ENCODE measurements at places on chromosomes 6 and 20.
A peak's percentile ranks its signal among the peaks of the same experiment; 100 is the strongest.

- no peak for DNase-seq
These were observed 31.3 kb upstream of the PDE10A start for GRCh38 chr6:165694296-165694695.

- DNase-seq = no peak
These were observed 65.5 kb downstream of the YTHDF1 start for GRCh38 chr20:63150391-63150898.

- DNase-seq = no peak
These were observed 273.9 kb downstream of the RFPL4B start for GRCh38 chr6:112620812-112621569.

- DNase-seq = peak; percentile 72
These were observed 8.2 kb upstream of the MTHFD1L start for GRCh38 chr6:150857062-150857944.

DNA sequence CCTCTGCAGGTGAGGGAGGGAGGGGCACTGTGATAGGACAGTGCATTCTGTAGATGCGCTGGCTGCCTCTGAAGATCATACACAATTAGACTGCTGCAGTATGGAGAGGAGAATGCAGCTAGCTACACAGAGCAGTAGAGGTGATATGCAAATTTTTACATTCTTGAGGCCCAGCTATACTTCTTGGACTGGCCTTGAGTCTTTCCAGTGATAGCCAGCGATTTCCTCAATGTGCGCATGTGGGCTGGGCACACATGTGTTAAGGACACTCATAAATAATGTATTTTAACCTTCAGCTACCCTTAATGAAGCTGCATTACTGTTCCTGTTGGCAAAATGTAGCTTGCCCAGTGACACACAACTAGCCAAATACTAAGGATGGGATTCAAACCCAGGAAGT lies 19.0 kb downstream of the TTPAL start:
- DNase-seq = no peak

GRCh38 chr6:47536816-47537401 lies 59.3 kb downstream of the CD2AP start:
- no peak for DNase-seq

- DNase-seq = no peak
These were observed 49.7 kb downstream of the PROKR2 start for GRCh38 chr20:5267092-5267491.

DNA sequence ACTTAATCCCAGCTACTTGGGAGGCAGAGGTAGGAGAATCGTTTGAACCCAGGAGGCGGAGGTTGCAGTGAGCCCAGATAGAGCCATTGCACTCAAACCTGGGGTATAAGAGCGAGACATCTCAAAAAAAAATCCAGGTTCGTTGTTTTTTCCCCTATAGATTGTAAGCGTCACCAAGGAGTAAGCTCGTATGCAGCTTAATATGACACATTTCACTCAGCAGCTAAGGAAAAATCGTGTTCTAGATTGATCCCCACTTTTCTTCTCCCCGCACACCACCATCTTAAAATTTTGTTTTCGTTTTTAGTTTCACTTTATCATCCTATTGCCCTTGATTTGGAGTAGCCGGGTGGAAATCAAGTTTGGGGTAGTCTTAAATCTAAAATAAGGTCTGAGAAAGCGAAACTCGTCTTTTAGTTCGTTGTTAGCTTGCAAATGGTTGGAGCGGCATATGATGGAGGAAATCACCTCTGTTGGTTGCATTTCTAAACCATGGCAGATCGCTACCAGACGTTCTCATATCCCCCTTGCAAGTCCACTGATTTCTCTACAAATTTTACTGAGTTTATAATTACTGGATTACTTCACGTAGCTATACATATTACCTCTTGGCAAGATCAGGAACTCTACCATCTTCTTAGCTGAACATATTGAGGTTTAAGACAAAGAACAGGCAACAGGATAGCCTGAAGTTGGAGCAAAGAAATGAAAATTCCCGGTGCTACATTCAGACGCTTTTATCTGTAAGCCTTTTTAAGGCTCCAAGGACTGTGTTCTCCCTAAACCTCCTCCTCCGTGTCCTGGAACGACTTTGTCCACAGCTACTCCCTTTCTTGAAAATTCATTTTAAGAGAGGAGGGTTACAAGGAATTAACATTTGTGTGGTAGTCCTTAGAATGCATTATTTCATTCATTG lies 91.1 kb upstream of the BTN3A2 start:
- DNase-seq = peak; percentile 38

DNA sequence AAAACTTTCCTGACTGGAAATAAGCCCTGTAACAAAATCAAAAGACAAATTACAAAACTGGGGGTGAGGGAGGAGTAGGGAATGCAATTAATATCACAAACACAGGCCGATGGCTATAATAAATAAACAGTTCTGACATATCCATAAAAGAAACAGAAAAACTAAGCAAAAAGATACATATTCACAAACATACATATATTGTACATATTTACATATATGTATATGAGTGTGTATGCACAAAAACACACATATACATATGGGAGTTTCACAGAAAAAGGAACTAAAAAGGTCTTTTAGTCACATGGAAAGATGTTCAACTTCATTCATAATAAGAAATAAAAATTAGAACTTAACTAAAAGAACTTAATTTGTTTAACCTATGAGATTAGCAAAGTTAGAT lies 292.7 kb downstream of the TFAP2A start:
- DNase-seq = no peak

DNA sequence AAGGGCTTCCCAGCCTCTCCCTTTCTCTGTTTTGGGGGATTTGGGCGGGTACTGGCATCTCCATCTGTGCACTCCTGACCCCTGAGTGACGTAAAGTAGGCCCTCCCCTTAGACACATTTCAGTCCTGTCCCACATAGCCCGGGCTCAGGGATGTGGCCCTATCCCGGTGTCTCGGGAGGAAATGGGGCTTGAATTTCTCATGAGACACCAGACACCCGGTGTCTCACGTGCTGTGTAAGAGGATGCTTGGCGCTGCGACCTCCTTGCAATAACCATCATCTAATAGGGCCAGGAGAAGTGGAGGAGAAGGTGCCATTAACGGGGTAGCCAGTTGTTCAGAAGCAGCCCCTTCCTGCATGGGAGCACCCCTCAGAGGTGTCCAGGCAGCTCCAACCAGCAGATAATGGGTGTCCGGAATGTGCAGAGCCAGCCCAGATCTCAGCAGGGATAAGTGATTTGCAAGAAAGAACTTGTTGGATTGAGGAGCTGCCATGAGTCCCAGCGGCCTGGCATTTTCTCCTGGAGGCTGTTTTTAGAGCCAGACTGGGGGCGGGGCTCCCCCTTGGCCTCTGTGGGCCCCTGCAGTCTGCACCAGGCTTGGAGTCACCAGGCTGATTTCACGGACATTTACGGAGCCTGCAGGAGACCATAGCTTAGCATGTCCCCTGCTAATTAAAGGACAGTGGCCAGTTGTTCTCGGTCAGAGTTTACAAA lies 372.0 kb downstream of the PREX1 start:
- no peak for DNase-seq

DNA sequence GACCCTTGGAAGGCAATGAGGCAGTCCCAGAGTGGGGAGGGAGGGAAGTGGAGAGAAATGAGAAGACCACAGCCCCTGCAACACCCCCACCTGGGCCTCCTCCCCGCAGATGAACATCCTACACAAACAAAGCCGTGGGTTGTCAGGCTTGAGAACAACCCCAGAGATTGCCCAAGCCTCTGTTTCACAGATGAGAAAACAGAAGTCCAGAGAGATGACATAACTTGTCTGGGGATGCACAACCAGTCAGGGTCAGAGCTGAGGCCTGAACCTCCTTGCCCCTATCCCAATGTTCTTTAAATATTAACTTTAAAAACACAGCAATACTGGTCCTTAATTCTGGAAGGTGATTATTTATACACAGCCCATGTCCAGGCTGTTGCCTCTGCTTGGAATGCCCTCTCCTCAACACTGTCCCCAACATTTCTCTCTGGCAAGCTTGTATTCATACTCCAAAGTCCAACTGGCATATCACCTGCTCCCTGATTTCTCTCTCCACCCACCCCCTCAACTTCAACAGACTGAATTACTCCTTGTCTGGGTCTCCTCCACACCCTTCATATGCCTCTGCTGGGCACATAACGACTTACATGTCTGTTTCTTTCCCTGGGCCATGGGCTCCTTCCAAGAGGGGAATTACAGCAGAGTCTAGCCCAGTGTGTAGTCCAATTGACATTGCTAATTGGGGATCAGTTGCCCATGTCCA lies 135.5 kb upstream of the LRFN2 start:
- DNase-seq = no peak

DNA sequence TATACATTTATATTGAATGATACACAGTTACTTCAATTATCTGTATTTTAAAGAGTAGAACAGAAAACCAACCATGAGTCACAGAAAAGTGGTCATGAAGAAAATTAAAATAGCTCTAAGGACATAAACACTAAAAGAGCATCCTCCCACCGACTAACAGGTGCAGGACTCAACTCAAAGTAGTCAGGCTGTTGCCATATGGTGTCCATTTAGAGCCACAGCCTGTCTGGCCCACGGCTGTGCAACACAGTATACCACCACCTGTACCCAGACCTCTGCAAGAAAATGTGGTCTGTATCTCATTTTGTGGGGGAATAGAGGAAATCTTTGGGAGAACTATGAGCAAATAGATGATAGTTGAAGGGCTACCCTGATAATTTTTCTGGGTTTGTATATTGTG lies 449.8 kb upstream of the RNF217 start:
- no peak for DNase-seq

GRCh38 chr6:114064862-114065261 lies 93.9 kb upstream of the HDAC2 start:
- no peak for DNase-seq

- DNase-seq = no peak
These were observed 260.7 kb upstream of the MAN1A1 start for GRCh38 chr6:119610265-119610664.

- DNase-seq = peak; percentile 57
These were observed 18.2 kb downstream of the GPX5 start for GRCh38 chr6:28543651-28544610.

DNA sequence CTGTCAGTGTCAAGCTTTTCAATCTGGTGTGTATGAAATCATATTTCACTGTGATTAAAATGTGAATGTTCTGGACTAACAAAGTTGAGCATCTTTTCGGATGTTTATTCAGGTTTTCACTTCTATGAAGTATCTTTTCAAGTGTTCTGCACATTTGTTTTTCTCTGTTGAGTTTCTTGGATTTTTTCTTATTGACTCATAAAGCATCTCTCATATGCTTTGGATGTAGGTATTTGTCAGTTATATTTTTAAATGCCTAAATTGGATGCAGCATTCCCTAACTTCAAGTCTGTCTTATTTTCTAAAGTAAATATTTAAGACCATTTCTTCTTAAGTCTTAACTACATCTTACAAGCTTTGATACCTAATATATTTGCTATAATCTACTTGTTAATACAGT lies 398.0 kb downstream of the PLCB1 start:
- no peak for DNase-seq

DNA sequence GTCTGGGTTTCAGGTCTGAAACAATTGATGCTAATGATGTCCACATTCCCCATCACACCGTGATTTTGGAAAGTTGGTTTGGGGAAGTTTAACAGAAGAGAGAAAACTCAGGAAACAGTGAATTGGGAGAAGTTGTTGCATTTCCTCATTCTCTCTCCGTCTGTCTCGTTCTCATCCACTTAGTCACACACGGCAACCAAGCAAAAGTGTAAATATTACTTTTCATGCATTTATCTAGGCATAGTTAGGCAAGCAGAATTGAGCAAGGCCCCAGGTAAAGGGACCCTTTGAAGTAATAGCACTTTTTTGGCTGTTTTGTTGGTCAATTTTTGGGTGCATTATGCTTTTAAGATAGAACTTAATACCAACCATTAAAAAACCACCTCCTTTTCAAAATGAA lies 137.0 kb upstream of the SULF2 start:
- DNase-seq = no peak

GRCh38 chr6:24100024-24100769 lies 25.8 kb upstream of the NRSN1 start:
- no peak for DNase-seq

DNA sequence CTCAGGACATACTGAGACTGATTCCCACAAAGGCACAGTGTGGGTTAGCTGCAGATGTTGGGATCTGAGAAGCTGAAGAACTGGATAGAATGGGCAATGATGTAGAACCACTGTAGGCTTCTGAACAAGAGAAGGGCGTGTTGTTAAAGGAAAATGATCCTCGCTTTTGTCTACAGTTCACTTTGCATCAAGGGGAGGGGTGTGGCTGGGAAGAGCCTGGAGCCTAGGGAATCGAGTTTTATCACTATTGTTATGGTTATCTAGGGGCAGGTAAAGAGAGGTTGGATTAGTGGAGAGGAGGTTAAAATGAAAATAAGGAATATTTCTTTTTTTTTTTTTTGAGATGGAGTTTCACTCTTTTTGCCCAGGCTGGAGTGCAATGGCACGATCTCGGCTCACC lies 768.1 kb downstream of the KIF16B start:
- no peak for DNase-seq

GRCh38 chr6:28940294-28940857 lies 16.6 kb upstream of the TRIM27 start:
- DNase-seq = peak; percentile 54

- no peak for DNase-seq
These were observed 13.1 kb downstream of the DNPH1 start for GRCh38 chr6:43216200-43216599.

GRCh38 chr6:8492536-8493133 lies 57.3 kb upstream of the SLC35B3 start:
- DNase-seq = no peak

DNA sequence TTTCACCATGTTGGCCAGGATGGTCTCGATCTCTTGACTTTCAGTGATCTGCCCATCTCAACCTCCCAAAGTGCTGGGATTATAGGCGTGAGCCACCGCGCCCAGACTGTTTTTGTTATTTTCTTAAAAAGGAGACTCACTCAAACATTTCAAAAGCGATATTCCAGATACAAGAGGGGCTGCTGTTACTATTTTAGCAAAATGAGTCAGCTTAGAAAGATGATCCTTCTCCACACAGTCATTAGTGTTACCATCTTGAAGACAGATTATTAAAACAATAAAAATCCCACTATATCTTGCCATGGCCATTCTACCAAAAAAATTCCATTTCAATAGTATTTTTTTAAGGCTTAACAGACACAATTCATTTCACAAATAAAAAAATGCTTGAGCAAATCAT lies 102.8 kb downstream of the PREP start:
- no peak for DNase-seq

DNA sequence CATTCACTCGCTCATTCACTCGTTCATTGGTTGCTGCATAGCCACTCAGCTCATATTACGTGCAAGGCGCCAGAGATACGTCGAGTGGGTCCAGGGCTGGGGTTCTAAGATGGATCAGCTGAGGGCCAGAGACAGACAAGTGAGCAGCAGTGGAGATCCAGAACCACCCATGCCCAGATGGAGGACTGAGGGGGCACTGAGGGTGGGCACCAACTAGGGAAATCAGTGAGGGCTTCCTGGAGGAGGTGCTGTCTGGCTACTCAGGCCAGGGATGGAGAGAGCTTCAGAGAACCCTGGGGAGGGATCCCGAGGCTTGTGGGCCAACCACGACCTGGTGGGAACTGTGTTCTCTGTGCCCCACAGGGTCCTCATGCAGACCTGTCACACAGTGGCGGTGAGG lies 364 bp upstream of the SPDEF start:
- DNase-seq = no peak
